ENCODE measurements at places on chromosomes 12 and 14.

DNA sequence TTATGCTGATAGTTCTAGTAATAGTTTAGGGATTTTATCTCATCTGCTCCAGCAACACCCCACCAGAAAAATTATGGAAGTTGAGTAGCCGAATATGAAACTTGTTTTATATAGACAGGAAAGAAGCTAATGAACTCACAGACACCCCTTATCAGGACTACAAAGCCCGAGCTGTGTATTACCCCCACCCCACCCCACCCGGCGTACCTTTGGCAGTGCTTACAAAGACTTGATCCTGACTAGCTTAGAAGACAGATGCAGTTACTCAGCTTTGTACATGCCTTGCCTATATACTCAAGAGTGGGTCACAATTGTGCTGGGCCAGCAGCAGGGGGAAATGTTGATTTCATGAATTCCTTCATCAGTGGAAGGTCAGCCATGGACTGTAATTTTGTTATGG, 22.4 kb downstream of the PROX2 start:
- DNase-seq = no peak

DNA sequence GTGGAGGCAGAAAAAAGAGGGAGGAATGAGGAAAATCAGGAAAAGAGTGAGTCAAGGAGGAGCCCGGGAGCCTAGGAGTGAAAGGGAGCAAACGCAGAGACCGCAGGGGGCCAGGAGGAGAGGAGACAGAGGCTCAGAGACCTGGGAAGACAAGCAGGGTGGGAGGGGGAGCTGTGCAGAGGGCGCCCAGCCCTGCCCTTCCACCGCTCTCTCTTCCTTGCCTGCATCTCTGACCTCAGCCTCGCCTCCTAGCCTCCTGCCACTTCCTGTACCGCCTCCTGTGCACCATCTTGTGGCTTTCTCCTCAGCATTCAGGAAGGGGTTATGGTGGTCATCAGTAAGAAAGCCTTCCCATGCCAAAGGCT, 1.3 kb downstream of the CLSTN3 start:
- DNase-seq = no peak

GRCh38 chr14:102878970-102879460, 43.4 kb upstream of the AMN start:
- no peak for DNase-seq

DNA sequence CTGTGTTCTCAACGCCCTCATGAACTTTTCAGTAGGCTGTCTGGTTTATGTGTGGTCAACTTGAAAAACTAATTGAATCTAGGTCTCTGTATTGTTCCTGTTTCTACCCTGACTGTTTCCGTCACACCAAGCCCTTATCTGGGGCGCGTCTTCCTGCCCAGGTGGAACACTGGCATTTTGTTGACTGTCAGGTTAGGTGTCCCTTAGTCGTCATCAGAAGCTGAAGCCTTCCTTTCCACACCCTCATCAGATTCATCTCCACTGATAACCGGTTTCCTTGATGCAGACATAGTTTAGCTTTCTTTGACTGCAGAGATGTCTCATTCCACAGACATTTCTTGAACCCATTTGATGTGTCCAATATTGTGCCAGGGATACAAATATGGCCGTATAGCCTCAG, 96.5 kb downstream of the DUSP16 start:
- no peak for DNase-seq

DNA sequence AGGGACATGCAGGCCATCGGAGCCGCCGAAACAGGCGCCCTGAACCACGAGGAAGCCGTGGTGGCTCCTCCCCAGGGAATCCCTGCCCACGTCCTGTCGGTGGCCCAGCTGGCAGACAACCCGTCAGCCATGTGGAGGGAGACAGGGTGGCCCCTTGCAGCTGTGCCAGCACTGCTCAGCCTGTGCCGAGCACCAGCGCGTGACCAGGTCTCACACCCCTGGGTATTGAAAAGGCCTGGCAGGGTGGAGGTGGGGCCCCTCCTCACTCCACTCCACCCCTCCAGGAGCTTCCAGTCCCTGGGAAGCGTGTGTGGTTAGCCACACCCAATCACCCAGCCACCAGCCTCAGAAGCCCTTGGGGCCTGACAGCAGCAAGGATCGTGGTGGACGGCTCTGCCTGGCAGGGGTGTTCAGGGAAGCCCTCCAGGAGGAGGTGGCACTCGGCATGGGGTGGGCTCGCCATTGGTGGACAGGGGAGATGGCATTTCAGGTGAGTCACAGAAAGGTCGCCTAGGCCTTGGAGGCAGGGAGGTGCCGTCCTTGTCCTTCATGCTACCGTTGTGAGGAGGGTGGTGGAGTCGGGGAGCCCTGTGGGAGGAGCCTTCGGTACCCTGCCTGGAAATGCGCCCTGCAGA, 12.3 kb upstream of the DLK1 start:
- no peak for DNase-seq

DNA sequence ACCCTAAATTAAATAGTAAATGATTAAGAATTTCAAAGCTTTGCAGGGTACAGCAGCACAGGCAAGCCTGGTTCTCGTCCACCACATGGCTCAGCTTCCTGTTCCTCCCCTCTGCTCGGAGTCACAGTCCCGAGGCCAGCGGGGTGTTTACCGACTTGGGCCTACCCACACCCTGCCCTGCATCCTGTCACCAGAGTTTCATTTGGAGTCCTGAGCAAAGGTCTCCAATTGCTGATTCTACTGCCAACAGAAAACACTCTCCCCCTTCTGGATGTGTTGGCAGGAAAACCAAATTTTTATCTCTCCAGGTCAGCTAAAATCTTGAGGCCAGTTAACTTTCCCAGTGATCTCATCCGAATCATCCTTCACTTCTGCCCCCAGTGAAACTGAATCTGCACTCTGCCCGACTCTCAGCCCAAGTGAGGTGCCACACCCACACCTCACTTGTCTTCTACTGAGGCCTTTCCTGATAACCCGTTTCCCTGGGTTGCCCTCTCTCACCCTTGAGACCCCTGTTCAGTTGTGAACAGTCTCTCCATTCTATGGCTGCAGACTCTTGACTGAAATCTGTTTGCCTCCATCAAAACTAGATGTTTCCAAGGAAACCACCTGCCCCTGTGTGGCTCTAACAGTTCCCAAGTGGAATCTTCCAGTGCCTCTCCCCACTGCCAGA, 71.2 kb downstream of the VCPKMT start:
- no peak for DNase-seq

DNA sequence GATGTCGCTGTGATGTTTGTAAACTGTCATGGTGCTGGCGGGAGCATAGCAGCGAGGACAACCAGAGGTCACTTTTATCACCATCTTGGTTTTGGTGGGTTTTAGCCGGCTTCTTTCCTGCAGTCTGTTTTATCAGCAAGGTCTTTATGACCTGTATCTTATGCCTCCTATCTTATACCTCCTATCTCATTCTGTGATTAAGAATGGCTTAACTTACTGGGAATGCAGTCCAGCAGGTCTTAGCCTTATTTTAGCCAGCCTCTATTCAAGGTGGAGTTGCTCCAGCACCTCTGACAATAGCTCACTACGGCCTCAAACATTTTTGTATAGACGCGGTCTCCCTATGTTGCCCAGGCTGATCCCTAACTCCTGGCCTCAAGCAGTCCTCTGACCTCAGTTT, 53.7 kb downstream of the B4GALNT3 start:
- DNase-seq = no peak

DNA sequence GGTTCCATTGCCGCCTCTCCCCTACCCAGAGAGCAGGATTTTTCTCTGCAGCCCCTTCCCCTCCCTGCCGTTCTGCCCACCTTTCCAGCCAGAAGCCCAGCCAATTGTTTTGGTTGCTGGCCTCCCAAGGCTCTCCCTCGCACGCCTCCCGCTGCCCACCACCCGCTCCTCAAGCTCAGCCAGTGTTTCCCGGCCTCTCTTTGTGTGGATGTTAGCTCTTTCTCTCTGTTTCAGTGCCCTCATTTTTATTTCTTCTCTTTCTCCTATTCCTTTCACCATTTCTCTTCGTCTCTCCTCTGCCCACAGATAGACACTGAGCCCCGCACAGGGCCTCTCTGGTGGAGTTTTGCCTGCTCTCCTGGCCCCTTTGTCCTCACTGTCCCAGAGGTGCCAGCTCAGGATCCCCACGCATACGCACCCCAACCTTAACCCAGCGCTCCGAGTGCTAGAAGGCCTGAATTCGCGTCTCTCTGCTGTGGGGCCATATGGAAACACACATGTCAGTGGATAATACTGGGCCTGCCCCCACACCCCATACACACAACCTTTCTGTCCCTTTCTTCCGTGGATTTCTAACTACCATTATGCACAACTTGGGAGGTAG, 54.9 kb downstream of the SMUG1 start:
- no peak for DNase-seq

- no peak for DNase-seq
Observed at GRCh38 chr12:132858718-132859266, 28.6 kb downstream of the CHFR start.

DNA sequence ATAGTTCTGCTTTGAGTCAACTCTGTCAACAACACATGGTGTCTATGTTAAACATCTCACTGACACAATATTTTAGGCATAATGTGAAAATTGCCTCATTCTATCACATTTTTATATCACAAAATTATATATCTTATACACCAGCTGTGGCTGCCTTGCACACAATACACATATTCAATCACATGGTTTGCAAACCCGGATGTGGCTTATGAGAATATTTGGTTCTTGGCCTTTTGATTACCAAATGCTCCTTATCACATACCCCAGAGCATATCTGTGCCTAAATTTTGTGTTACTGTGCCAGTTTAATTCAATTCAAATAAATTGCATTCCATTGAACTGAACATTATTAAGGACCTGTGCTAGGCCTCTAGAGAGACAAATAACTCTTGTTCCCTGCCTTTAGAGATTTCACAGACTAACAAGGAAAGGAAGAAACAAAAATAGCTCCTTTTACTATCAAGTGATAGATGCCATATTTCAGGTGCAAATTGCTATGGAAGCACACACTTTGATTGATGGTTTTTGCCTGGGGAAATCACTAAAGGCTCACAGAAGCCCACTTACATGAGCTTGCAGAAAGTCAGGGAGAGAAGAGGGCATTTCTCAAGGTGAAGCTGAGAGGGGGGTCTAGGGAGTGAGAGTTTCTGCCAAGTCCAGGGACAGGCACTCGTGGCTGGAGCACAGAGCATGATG, 63.4 kb downstream of the PPP1R36 start:
- DNase-seq = no peak

DNA sequence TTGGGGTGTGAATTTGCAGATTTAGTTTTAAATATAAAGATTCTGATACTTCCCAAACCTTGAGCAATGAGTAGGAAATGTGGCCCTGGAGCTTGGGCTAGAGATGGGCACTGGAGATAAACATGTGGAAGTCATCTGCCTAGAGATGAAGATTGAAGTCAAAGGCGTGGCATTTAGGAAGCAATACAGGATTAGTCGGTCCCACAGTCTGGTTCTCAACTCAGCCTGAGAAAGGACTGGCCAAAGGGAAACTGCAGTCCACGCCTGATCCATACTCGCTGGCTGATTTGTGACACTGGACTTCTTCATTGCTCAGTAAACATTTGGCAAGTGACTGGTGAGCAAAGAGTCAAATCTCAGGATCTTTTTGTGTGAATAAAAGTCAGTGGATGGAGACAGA, 268.2 kb upstream of the ATP2B1 start:
- DNase-seq = no peak

- DNase-seq = no peak
Observed at GRCh38 chr14:65333943-65334687, 78.4 kb upstream of the FUT8 start.

DNA sequence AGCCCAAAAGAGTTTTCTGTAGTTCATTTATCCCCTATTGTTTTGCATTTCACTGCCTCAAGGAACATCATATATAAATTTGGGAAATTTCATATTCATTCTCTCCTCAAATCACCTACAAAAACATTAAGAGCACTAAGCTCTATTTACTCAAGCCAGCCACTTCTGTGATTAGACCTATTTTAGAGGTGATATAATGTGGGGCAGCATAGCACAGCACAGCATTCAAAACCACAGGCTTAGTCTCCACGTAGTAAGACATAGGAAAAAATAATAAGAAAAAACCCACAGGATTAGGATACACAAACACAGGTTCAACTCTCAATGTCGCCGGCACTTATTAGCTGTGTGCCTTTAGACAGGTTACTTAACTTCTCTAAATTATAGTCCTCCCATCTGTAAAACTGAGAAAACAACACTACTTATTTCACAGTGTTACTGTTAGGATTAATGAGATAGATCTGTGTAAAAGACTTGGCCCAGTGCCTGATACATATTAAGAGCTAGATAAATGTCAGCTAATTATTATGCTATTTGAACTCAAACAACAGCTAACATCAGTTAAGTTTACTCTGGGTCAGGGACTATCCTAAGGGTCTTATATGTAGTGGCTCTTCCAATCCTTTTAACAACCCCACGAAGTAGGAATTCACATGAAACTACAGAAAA, 20.3 kb downstream of the DCAF5 start:
- no peak for DNase-seq

- no peak for DNase-seq
Observed at GRCh38 chr14:72651081-72651480, 242.8 kb downstream of the DPF3 start.

GRCh38 chr12:42477941-42478340, 111.6 kb downstream of the PRICKLE1 start:
- DNase-seq = no peak

DNA sequence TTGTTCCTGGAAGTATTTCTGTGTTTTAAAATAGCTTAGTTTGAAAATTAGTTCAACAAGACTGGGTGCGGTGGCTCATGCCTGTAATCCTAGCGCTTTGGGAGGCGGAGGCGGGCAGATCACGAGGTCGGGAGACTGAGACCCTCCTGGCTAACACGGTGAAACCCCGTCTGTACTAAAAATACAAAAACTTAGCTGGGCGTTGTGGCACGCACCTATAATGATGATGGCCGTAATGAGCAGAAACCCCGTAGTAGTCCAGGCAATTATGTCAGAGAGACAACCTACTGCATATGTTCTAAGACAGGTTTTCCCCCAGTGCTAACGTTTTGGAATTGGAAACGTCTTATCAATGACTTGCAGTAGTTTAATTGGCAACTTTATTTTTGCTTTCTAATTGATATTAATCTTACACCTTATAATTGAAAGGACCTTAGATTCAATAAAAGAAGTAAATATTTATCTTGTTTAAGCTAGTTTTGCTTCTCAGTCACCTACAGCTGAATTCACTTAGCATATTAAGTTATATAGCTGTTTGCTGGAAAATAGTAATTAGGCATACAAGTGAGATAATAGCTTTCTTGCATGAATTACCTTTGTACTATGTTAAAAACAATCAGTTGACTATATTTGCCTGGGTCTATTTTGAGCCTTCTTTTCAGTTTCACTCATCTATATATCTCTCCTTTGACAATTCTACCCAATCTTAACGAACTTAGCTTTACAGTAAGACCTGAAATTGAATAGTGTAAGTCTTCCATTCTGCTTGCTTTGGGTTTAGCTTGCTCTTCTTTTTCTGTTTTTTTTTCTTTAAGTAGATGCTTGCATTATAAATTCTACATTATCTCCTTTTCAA, 15.6 kb downstream of the CLECL1 start:
- DNase-seq = no peak

GRCh38 chr14:34776611-34777010, 62.2 kb upstream of the CFL2 start:
- no peak for DNase-seq

DNA sequence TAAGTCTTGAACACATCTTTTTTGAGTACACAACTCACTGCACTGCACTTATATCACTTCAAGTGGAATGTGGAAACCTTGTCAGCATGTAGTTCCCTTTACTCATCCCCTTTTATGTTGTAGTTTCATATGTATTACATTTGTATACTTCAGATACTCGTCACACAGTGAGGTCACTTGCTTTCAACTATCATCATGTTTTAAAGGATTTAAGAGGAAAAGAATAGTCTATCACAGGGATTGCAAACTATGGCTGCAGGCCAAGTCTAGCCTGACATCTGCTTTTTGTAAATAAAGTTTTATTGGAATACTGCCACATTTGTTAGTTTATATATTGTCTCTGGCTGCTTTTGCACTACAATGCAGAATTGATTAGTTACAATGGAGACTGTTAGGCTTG, 24.3 kb downstream of the CNOT2 start:
- DNase-seq = no peak

Data from right renal cortex interstitium (tissue), 3 donors.